ENCODE measurements at places on chromosomes 5 and 9. TPM values are rescaled to one million over a fixed set of nuclear protein-coding genes. Genes with fewer than 3 reads are reported as not detected.

- no peaks in the 10 kb centered on the region for H3K4me1 ChIP-seq
- DNase-seq, result no peak
- H3K27ac ChIP-seq, result no peak overlapping the region
- no peaks in the 10 kb centered on the region for H3K36me3 ChIP-seq
Measured at GRCh38 chr5:101362067-101362466, 459.0 kb upstream of the ST8SIA4 start.

- no peak overlapping the region for H3K27ac ChIP-seq
- no peak for DNase-seq
- H3K27me3 ChIP-seq, result no peaks in the 10 kb centered on the region
- H3K4me1 ChIP-seq, result peaks cover 23% of the 10 kb centered on the region
Measured at GRCh38 chr9:133518200-133518599, 6.6 kb downstream of the MYMK start.

The ZNF462 gene
- total RNA-seq, result 61.7 TPM

DNA sequence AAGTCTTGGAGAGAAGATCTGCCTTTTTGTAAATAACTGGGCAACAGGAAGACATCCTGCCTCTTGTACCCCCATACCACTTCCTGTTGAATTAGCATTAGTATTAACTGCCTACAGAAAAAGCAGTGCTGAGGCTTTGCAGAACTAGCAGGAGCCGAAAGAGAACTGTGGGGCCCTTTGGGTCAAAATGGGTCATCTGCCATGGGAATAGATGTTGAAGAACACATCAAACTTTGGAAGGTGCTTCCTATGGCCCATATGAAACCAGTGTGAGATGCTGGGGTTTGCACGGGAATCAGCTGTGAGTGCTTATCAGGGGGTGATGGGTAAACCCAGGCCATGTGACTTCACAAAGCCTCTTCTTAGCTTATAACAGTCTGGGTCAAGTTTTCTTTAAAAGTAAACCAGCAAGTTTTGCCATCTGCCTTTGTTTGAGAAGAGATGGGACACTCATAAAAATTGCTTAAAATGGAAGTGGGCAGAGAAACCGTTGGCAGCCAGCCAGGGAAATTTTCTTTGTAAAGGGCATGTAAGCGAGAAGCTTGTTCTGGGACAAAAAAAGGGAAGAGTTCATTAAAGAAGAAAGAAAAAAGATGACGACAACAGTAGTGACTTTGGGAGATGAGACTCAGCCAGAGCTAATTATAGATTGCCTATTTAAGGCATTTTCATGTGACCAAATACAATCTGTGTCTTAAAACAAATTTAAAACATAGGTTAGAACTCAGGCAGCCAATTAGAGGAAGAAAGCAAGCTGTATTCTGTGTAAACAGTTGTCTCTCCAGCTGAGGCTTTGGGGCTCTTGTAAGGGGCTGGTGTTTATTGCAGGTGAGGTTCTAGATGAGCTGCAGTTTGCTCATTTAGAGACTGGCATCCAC is 4.4 kb downstream of the SLC25A25 start:
- H3K4me3 ChIP-seq, result no peak overlapping the region
- H3K27me3 ChIP-seq, result no peaks in the 10 kb centered on the region
- H3K4me1 ChIP-seq, result peaks cover 35% of the 10 kb centered on the region
- DNase-seq, result no peak
- no peaks in the 10 kb centered on the region for H3K36me3 ChIP-seq
- peak overlapping the region; percentile 91 for H3K27ac ChIP-seq

DNA sequence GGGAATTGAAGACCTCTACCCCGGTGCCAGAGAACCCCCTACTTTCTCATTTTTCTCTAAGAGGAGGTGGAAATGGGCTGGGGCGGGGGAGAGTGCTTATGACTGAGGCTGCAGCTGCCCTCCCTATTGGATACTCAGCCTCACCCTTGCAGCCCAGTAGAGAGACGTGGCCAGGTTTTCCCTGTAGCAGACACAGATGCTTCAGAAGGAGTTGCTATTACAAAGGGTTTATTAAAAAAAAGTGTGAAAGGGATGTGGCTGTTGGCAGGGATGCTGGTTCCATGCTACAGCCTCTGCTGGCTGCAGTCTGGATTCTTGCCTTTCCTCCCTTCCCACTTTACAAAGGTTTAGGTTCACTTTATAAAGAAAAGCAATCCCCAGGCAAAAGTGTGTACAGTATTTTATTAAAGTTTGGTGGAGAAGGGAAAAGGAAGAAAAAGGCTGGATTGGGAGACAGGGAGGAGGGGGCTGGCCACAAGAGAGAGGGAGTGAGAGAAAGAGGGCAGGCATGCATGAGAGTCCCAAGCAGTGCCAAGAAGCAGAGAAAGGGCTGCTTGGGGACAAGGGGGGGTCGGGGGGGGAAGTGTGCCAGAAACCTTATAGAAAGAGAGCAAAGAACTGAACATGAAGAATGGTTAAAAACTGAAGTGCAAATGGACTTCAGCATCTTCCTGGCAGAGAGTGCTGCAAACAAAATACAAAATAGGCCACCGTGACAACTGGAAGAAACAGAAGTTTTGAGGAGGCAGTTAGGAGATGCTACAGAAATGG is 29.5 kb upstream of the NFIB start:
- H3K27me3 ChIP-seq, result peaks cover 60% of the 10 kb centered on the region
- H3K4me1 ChIP-seq, result peaks cover 56% of the 10 kb centered on the region
- H3K4me3 ChIP-seq, result peak overlapping the region; percentile 17
- H3K27ac ChIP-seq, result peak overlapping the region; percentile 94
- no peaks in the 10 kb centered on the region for H3K36me3 ChIP-seq

DNA sequence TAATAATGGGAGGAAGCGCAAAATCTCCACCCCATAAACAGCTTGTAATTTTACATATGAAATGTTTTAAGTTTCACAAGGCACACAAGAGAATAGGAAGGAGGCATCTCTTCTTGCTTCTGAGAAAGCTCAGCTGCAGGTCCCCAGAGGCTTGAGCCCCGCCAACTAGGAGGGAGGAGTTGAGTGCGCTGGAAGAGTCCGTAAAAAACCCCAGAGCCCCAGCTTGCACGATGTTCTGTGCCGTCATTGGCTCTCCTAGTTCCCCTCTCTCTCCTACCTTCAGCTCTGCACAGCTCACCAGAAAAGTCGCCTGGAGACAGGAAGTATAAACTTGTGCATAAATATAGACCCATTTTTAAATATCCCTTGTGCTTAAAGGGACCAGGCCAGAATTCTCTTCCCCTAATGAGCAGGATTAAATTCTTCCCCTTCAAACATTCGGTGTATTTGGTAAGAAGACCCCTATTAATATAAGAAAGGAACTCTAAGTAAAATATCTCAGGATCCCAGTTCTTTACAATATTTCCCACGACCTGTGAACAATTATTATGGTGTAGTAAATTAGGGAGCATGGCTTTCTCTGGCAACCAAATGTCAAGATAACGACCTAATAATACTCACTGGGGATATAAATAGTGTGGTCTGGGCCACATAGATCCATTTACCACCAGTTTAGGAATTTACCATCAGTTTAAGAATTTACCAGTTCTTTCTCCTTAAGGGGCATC is 13.7 kb downstream of the GLRX start:
- H3K36me3 ChIP-seq, result no peaks in the 10 kb centered on the region
- H3K4me3 ChIP-seq, result no peak overlapping the region
- H3K27ac ChIP-seq, result no peak overlapping the region
- H3K27me3 ChIP-seq, result no peaks in the 10 kb centered on the region

GRCh38 chr5:170355601-170356098 is 33.5 kb downstream of the KCNMB1 start:
- H3K4me1 ChIP-seq, result peaks cover 58% of the 10 kb centered on the region
- no peaks in the 10 kb centered on the region for H3K27me3 ChIP-seq
- DNase-seq, result no peak
- H3K27ac ChIP-seq, result no peak overlapping the region
- no peak overlapping the region for H3K4me3 ChIP-seq

The SPINK7 gene
- total RNA-seq, result not detected

GRCh38 chr5:32283539-32284377 is 29.0 kb downstream of the MTMR12 start:
- no peaks in the 10 kb centered on the region for H3K36me3 ChIP-seq
- no peaks in the 10 kb centered on the region for H3K27me3 ChIP-seq
- H3K4me1 ChIP-seq, result no peaks in the 10 kb centered on the region

The GLRA1 gene
- 5.1 TPM for total RNA-seq

The CKMT2 gene
- 7.0 TPM for total RNA-seq

The IRX2 gene
- total RNA-seq, result 11.0 TPM

DNA sequence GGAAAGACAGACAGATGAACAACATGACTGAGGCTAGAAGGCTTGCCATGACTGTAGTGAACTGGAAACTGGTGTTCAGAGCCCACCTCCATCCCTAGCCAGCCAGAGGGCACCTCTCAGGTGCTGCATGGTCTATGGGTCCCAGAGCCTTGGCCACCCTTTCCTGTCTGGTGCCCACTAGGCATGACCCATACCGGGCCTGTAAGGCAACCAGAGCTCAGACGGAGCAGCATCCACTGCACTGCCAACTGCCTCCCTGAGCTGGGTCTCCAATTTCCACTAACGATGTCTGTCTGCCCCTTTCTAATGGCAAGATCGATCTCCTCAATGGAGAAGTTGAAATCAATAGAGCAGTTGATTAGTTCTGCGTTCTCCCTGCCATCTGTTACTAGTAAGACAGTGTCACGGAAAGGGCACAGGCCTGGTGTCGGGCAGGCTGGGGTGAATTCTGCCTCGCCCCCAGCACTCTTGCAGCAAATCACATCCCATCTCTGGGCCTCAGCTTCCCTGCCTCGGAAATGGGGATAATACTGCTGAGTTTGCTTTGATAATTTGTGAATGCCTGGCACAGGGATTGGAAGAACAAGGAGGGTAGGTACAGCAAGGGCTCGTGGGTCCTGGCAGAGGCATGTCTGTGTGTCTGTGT is 172.3 kb upstream of the MVB12B start:
- no peak overlapping the region for H3K27ac ChIP-seq
- H3K4me3 ChIP-seq, result no peak overlapping the region
- H3K36me3 ChIP-seq, result no peaks in the 10 kb centered on the region
- DNase-seq, result no peak
- peaks cover 19% of the 10 kb centered on the region for H3K4me1 ChIP-seq

GRCh38 chr5:119417891-119418605 is 34.2 kb upstream of the HSD17B4 start:
- peak; percentile 16 for DNase-seq
- H3K27ac ChIP-seq, result no peak overlapping the region
- no peaks in the 10 kb centered on the region for H3K27me3 ChIP-seq

The ORM2 gene
- total RNA-seq, result not detected

- H3K4me1 ChIP-seq, result peaks cover 6% of the 10 kb centered on the region
- H3K36me3 ChIP-seq, result no peaks in the 10 kb centered on the region
- H3K4me3 ChIP-seq, result no peak overlapping the region
- peak overlapping the region; percentile 17 for H3K27ac ChIP-seq
- H3K27me3 ChIP-seq, result no peaks in the 10 kb centered on the region
Measured at GRCh38 chr9:79742110-79742721, 170.5 kb downstream of the TLE4 start.

GRCh38 chr9:92658611-92659010 is 11.3 kb downstream of the IPPK start:
- H3K27ac ChIP-seq, result no peak overlapping the region
- no peaks in the 10 kb centered on the region for H3K27me3 ChIP-seq
- H3K4me1 ChIP-seq, result peaks cover 24% of the 10 kb centered on the region
- H3K36me3 ChIP-seq, result peaks cover 51% of the 10 kb centered on the region

DNA sequence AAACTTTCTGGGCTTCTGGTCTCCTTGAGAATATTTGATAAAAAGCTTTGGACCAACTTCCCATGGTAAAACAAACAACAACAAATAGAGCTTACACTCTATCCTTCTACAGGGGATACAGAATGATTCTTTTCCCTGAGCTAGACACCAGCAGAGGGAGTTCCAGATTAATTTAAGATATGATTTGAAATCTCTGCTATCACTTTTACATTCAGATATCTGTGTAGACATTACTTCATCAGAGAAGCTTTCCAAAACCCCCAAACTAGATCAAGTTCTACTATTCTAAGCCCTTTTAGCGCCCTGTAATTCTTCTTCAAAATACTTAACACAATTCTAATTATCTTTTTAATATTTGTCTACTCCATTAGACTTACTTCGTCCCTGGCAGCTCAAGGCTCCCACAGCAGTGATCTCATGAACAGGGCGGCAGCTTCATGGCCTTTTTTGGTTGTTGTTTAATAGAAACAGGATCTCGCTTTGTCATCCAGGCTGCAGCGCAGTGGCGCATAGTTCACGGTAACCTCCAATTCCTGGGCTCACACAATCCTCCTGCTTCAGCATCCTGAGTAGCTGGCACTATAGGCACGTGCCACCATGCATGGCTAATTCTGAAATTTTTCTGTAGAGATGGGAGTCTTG is 955 bp upstream of the GALNT12 start:
- no peak for DNase-seq
- no peaks in the 10 kb centered on the region for H3K36me3 ChIP-seq

DNA sequence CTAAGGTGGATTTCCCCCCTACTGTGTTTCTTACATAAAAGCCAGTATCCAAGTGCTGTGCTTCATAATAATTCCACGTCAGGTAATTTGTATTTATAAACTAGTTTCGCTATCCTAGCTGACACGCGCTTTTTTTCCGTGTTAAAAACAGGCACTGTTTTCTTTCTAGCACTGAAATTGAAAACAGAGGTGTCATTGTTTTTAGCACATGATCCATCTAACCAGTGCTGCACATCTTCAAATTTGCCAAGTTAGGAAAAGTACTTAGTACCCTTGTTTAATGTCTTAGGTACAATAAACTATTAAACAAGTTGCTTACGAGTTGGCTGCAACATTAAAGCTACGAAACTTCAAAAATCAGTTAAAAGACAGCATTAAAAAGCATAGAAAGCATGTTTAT is 49.9 kb downstream of the JMY start:
- no peak overlapping the region for H3K27ac ChIP-seq
- no peak for DNase-seq
- H3K4me1 ChIP-seq, result peaks cover 2% of the 10 kb centered on the region
- no peaks in the 10 kb centered on the region for H3K27me3 ChIP-seq
- H3K36me3 ChIP-seq, result no peaks in the 10 kb centered on the region

DNA sequence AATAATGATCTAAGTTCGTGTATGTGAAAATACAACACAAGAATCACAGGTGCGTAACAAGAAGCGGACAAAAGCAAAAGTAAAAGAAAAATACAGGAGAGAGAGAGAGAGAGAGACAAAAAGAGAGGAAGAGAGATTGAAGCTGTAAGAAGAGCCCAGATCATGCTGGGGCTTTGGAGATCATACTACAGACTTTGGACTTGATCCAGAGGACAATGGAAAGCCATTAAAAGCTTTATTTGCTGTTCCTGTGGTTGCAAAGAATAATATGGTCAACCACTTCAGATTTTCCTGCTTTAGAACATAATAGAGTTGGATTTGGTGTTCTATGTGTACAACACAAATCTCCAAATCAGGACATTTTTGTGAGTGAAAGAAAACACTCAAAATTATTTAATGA is 561.4 kb downstream of the CAAP1 start:
- DNase-seq, result no peak
- no peaks in the 10 kb centered on the region for H3K4me1 ChIP-seq
- H3K27ac ChIP-seq, result no peak overlapping the region
- no peaks in the 10 kb centered on the region for H3K27me3 ChIP-seq
- no peak overlapping the region for H3K4me3 ChIP-seq

The TARS1 gene
- total RNA-seq, result 117 TPM

The GDA gene
- 0.88 TPM for total RNA-seq
